ENCODE measurements at places on chromosomes 6 and 20.

- no peak for DNase-seq
Observed at GRCh38 chr6:127119102-127120022, 891 bp downstream of the RSPO3 start.

GRCh38 chr20:62508641-62509051 is 32.9 kb upstream of the GATA5 start:
- DNase-seq, result no peak

GRCh38 chr20:31722257-31723068 is at the start of gene BCL2L1:
Gene BCL2L1, minus strand, starts transcription at chr20:31722868. Its CDS starts 650 bp downstream, at chr20:31722218.
- DNase-seq, result peak; percentile 69

DNA sequence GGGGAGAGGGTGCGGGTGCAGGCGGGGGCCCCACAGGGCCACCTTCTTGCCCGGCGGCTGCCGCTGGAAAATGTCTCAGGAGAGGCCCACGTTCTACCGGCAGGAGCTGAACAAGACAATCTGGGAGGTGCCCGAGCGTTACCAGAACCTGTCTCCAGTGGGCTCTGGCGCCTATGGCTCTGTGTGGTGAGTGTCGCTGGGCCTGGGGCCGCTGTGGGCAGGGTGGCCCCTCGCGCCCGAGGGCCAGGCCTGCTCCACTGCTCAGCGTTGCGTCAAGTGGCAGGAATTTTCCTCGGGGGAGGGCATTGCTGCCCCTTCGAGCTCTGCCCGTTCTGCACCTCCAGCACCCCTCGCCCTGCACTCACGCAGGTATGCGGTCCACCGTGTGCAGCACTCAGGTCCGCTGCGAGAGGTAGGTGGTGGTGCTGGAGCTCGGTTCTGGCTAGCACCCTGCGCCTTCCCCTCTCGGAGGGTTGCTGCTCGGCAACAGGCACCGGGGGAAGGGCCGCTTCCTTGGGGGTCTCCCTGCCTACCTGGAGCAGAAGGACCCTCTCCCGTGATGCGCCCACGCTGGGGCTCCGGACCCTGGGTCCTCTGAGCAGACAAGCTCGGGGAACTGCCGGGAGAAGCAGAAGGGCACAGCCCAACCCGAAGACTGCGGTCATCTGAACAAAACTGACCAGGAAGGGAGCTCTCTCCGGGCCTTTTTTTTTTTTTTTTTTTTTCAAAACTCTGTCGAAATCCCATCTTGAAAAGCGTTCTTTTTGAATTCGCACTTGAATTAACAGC is 674 bp downstream of the MAPK14 start:
- DNase-seq, result no peak

DNA sequence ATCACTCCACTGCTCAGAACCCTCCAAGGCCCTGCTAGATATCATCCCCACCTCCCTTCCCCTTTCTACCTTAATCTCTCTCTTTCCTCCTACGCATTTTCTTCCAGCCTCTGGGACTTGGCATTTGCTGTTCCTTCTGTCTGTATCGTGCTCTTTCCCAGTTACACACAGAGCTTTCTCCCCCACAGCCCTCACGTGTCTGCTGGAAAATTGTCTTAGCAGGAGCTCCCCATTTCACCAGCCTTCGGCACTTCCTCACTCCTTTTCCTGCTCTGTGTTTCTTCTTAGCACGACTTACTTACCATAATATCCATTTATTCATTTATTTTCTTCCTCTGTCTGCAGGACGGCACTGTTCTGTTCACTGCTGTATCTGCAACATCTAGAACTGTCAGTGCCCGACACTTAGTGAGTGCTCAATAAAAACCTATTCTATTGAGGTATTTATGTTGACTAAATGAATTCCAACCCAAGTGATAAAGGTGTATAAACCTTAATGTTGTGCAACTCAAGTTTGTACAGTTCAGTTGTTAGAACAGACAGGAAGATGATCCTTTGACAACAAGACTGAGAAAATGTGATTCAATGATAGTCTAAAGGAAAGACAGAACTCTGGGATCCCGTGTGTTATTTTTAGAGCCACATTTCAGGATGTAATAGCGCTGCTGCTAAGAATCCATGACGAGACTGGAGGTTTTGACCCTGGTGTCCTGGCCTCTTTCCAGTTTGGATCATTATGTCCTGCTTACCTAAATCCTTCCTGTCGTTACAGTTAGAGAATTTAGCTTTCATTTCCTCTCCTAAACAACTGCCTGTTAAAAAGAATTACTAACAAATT is 170.1 kb upstream of the LAMP5 start:
- no peak for DNase-seq

DNA sequence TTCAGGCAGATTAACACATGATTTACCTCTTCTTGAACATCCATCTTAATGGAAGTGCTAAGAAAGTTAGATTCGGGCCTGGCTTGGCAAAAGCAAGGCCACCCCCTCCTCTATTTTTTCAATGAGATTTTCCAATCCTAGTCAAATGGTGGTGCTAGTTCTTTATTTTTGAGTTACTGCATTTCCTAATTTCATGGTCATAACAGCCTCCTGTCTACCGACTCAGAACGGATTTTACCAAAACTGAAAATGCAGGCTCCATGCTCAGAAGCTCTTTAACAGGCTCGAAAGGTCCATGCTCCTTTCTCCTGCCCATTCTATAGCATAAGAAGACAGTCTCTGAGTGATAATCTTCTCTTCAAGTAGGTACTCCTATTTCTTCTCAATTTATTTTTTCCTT is 117.2 kb upstream of the ESR1 start:
- DNase-seq, result no peak

Data from stimulated activated CD8-positive, alpha-beta memory T cell treated with anti-CD3 and anti-CD28 coated beads, Interleukin-7, amount 100 ng/mL, for 48 hours (primary cell).